ENCODE measurements at places on chromosomes 7 and 10.
A peak's percentile ranks its signal among the peaks of the same experiment; 100 is the strongest.

DNA sequence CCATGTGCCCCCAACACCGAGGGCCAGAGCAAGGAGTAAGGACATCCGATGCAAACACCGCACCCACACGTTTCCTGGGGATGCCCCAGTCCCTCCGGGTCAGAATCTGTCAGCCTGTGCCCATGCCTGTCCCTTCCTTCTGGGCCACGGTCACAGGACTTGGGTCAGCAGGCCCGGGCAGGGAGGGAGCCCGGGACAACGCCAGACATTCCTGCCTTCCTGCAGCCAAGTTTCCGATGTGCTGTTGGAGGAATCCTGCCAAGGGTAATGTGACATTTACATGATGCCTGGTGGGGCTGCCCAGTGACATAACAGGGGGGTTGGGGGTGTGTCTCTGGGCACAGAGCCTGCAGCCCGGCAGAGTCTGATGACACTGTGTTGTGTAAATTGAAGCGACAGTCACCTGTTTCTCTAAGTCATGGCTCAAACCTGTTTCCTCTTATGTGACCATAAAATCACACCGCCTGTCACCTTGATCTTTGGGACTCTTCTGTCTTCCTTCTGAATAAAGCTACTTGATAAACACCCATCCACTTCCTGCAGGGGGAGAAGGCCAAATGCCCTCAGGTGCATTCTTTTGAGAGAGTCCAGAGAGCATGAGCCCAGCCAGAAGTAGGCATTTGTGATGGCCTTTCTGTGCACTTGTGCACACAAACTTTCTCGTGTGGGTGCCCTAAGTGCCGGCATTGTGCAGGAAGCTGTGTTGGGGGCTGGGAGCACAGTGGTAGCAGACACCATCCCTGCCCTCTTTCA is 175.3 kb upstream of the RHEB start:
- DNase-seq, result no peak

DNA sequence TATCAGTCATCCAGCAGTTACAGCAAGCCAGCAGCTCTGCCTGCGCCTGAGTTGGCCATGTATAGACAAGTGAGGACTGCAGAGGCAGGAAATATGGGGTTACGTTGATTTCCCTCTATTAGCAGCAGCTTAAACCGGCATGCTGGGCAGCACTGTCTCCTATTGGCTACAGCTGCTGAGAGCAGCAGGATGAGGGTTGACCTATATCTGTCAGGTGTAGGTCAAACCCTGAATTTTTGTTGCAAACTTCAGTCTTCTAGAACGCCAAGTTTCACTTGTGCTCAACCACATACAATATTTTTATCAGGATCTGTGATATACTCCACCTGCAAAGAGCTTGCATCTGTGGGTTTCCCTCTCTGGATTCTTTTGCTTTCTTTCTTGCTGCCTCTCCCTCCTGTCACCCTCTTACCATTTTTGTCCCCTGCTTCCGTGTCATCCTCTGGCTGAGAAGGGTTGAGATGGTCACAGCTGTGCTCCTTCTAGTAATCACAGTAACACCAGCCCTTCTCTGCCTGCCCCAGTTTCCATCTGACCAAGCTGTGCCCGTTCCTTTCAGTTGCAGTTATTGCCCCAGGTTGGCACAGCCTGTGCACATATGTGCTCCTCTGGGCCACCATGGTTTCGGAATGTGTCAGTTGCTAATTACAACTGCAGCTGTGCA is 23.8 kb upstream of the GLCCI1 start:
- no peak for DNase-seq

GRCh38 chr10:21515361-21516241 is 9.9 kb downstream of the SKIDA1 start:
- no peak for DNase-seq

DNA sequence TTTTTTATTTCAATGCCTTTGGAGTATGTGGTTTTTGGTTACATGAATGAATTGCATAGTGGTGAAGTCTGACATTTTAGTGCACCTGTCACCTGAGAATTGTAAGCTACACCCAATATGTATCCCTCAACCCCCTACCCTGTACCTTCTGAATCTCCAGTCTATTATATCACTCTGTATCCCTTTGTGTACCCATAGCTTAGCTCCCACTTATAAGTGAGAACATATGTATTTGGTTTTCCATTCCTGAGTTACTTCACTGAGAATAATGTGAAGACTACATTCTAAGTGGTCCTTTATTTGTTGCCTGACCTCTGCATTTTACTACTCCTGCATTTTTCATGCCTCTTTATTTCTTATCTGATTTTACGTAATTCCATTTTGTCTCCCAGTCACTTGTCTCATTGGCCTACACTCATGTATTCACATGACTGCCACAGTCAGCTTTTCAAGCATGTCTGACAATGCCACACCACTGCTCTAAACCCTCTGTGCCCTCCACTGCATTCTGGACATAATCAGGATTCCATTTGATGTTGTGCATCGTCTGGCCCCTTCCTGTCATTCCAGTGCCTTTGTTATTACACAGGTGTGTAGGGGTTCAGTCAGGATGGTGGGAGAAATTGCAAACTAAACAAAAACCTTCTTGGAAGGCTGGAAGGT is 1325.5 kb downstream of the XPNPEP1 start:
- DNase-seq, result no peak

GRCh38 chr10:34576797-34577196 is 238.3 kb downstream of the PARD3 start:
- no peak for DNase-seq

GRCh38 chr7:84245835-84246234 is 51.2 kb upstream of the SEMA3A start:
- DNase-seq, result no peak

GRCh38 chr10:86110156-86110786 is 256.3 kb downstream of the GRID1 start:
- no peak for DNase-seq

DNA sequence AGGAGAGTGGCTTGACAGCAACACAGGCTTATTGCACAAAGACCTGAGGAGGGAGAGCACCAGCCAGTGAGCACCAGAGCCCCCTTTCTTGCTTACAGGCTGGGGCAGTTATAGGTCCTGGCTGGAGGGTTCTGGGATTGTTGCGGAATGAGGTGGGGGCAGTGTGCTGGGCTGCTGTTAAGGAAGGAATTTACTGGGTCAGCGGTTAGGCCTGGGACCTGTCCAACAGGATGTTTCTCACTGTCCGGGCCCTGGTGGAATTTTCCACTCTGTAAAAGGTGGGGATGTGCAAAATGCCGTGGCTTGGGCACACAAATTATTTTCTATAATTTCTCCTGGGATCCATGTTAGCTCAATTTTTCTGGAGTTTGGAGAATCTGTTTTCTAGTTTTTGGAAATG is 757.3 kb downstream of the TYW1 start:
- no peak for DNase-seq

- DNase-seq, result no peak
These were observed 414.6 kb upstream of the NPVF start for GRCh38 chr7:25642849-25643248.

- no peak for DNase-seq
These were observed 12.0 kb upstream of the AUTS2 start for GRCh38 chr7:69586321-69586720.

DNA sequence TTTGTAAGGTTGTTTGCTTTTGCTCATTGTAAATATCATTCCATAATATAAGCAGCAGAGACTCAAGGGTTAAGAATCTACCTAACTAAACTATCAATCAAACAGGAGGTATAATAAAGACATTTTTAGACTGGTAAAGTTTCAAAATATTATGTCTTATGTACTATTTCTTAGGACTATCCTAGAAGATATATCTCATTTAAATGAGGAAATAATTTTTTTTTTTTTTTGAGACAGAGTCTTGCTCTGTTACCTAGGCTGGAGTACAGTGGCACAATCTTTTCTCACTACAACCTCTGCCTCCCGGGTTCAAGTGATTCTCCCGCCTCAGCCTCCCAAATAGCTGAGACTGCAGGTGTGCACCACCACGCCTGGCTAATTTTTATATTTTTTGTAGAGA is 80.9 kb upstream of the PARD3 start:
- no peak for DNase-seq

DNA sequence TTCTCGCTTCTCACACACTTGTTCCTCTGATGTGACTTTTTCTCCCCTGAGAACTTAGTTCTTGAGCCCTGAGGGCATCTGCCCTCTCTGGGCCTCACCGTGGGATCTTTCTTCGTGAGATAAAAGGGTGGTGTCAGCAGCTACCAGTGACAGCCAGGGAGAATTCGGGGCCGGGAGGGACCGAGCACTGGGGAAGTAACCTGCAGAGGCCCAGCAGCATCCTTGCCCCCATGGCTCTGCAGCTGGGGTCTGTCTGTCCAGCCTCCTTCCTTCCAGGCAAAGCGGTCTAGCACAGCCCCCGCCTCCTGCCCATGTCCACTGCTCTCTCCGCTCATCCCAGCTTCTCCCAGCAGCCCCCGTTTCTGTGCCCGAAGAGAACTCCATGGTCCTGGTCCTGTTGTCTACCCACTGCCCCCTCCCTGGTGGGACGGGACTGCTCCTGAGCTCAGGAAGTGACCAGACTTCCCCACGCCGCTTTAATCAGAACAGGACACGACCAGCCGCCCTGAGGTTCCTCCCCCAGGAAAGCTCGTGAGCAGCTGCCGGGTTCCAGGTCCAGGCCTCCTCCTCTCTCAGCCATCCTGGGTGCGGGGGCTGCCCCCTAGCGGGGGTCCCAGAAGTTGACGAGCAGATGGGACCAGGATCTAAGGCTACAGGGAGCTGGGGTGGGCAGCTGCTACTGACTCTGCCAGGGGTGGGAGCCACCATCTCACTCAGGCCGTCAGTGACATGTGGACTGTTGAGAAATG is 187.5 kb downstream of the WDR37 start:
- DNase-seq, result no peak

GRCh38 chr10:9875353-9875752 is 1142.3 kb upstream of the CELF2 start:
- DNase-seq, result no peak

DNA sequence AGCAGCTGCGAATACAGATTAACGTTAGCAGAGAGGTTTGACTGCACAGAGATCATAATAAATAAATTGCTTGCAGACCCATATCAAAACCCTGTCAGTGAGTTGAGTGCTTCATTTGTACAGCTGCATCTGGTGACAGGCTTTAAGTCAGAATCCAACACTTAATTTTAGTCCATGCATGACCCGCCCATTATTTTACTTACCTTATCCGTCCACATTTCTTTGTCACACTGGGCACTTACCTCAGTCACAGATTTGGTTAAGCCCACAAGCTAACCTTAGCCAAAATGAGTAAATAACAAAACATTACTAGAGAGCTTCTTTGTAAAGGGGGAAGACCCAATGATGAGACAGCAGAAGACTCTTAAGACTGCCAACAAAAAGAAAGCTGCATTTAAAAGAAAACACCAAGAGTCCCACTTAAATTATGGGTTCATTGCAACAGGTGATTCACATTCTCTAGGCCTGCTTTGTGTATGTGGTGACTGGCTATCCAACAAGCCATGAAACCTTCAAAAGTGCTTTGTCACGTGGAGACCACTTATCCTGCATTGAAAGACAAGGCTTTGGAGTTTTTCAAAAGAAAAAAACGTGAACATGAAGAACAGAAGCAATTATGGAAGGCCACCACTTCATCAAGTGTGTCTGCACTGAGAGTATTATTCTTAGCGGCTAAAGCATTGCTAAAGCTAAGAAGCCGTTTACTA is 32.2 kb downstream of the PHTF2 start:
- DNase-seq, result peak; percentile 32

DNA sequence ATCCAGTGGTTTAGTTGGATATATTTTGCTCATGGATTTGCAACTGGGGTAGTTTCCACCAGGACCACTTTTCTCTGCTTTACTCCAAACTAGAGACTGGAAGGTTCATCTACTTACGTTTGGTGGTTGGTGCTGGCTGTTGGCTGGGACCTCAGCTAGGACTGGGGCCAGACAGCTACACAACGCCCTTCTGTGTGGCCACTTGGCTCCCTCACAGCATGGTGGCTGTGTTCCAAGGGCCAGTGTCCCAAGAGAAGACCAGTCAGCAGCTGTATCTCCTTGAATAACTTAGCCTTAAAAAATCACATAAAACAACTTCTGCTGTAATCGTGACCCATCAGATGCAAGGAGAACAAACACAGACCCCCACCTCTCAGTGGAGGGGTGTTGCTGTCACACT is 4.2 kb upstream of the KCNH2 start:
- no peak for DNase-seq

GRCh38 chr7:34313289-34313688 is 344.7 kb upstream of the NPSR1 start:
- no peak for DNase-seq

- DNase-seq, result peak; percentile 91
These were observed 60.2 kb downstream of the WIPF3 start for GRCh38 chr7:29866490-29866930.

Measured in cardiac muscle cell (in vitro differentiated cells and primary cell).